NCI-H1092 treated with DMSO at 0.1 percent for 48 hours (cell line): ENCODE measurements at places on chromosomes 6 and 20.

DNA sequence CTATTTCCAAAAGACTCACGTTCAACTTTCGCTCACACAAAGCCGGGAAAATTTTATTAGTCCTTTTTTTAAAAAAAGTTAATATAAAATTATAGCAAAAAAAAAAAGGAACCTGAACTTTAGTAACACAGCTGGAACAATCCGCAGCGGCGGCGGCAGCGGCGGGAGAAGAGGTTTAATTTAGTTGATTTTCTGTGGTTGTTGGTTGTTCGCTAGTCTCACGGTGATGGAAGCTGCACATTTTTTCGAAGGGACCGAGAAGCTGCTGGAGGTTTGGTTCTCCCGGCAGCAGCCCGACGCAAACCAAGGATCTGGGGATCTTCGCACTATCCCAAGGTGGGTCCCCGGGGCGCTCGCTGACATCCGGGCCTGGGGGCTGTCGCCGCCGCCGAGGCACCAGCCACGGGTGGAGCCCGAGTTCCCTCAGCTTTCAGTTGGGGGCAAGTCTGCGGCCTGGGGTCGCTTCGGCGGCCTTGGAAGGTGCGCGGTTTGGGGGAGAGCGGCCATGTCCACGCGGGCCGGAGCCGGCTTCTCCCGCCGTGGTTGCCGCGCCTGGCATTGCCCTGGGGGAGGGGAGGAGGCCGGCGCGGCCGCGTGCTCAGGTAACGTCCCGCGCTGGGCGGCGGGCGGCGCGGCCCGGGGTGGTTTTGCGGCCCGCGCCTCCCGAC, 429 bp downstream of the AMD1 start:
- no peak for DNase-seq

- no peak for DNase-seq
These were observed 301.1 kb downstream of the TAF4 start for GRCh38 chr20:61764471-61765025.

DNA sequence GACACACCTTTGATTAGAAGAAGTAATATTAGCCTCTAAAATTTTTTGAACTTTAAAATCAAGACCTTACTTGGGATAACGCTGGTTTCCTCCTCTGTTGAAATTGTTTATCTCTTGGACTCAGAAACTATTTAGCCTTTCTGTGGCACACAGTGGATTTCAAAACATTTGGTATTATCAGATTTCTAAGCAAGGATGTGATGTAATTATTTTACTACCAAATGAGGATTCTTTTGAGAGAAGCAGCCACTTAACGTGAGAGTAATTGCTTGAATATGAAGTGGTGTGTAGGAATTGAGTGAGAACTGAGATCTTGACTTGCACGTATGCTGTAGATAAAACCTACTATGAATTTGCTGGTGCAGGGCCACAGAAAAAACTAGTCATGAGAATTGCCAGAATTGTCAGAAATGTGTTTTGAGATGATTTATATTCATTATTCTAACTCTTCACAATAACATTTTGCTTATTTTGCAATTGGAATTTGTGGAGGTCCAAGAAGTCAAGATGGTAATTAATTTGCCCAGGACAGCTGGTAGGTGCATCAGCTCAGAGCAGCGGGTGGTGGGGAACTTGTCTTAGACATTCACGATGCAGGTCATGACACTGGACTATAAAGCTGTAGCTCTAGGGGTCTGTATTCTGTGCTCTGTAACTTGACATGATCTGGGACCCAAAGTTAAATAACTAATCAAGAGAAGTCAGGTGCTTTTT, 53.4 kb downstream of the AKAP12 start:
- DNase-seq: no peak

GRCh38 chr6:134165561-134166201, 113.3 kb upstream of the SLC2A12 start:
- no peak for DNase-seq

DNA sequence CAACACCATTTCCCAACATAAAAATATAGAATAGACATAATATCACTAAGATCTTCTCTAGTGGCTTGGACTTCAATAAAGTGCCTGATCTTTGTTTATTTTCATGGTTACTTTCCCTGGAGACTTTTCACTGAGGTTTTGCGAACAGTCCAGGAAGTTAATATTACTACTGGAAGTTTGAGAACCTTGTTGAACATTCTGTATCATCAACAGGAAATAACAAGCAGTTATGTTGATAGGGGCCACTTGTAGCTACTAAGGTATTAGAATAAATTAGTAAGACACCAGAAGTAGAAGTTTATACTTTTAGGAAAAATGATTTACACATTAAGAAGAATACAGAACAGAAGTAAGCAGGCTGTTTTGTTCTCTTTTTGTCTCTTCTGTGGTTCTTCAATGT, 180.2 kb downstream of the TFAP2B start:
- no peak for DNase-seq

- DNase-seq: no peak
These were observed 183.6 kb upstream of the FLRT3 start for GRCh38 chr20:14521016-14521415.

DNA sequence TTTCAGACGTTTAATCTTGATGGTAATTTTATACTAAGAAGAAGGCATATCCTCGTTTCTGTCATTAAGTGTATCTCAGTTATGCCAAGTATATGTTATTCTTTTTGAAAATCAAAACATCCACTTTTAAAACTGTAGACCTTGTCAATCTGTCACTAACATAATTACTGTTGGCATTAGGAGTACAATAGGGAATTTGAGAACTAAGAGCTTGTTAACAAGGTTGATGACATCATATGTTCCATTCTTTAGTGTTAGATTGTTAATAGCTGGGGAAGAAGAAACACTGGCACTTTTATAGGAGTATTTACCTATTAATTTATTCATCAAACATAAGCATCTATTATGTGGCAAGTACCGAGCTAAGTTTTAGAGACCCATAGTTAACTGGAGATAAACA, 76.2 kb downstream of the MAP3K4 start:
- DNase-seq: peak; percentile 29

GRCh38 chr6:22808466-22808865, 239.1 kb downstream of the HDGFL1 start:
- DNase-seq: no peak

GRCh38 chr6:143427109-143427817, 23.2 kb downstream of the ADAT2 start:
- DNase-seq: peak; percentile 24

DNA sequence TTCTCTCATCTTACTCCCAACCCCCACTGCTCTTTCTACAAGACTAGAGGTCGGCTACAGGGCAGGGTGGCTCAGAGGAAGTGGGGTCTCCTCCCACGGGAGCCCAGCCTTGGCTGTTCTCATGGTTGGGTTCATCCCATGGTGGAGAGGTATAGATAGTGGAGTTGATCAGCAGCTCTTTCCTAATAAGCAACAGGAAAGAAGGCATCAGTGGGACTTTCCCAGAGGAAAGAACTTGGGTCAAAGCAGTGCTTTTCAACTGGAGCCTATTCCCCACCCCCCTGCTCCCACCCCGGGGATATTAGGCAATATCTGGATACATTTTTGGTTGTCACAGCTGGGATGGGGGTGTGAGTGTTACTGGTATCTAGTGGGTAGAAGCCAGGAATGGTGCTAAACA, 200.9 kb downstream of the NFATC2 start:
- DNase-seq: no peak

GRCh38 chr6:105836889-105837288, 249.2 kb upstream of the PRDM1 start:
- DNase-seq: no peak

DNA sequence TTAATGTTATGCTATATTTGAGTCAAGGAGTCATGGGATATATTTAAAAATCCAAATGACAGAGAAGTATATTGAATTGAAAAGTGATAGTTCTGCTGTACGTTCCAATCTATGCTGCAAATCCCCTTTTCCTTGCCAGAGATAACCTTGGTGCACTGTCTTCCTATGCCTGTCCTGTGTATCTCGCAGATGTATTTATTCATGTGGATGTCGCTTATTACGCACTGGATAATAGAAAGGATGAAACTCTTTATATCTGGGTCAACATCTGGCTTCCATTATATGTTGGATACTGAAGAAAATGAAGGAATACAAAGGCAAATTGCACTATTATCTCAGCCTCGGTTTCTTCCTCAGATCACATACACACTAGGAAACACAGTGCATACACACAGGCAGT, 331.3 kb downstream of the BCKDHB start:
- DNase-seq: no peak

GRCh38 chr20:36070451-36070850, 84.1 kb upstream of the EPB41L1 start:
- no peak for DNase-seq

DNA sequence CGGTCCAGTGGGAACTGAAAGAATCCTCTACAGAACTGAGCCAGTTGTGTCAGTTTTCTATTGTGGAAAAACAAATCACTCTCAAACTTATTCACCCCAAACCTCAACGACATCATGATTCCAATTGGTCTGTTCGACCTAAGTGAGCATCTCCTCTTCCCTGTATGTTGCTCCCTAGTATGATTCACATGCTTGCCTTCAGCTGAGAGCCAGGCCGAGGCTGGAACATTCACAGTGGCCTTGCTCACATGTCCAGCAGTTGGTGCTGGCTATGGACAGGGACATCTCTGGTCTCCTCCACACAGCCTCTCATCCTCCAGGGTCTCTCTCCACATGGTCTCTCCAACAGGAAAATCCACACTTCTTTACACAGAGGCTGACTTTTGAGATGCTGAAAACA, 28.3 kb upstream of the TMEM181 start:
- DNase-seq: no peak

DNA sequence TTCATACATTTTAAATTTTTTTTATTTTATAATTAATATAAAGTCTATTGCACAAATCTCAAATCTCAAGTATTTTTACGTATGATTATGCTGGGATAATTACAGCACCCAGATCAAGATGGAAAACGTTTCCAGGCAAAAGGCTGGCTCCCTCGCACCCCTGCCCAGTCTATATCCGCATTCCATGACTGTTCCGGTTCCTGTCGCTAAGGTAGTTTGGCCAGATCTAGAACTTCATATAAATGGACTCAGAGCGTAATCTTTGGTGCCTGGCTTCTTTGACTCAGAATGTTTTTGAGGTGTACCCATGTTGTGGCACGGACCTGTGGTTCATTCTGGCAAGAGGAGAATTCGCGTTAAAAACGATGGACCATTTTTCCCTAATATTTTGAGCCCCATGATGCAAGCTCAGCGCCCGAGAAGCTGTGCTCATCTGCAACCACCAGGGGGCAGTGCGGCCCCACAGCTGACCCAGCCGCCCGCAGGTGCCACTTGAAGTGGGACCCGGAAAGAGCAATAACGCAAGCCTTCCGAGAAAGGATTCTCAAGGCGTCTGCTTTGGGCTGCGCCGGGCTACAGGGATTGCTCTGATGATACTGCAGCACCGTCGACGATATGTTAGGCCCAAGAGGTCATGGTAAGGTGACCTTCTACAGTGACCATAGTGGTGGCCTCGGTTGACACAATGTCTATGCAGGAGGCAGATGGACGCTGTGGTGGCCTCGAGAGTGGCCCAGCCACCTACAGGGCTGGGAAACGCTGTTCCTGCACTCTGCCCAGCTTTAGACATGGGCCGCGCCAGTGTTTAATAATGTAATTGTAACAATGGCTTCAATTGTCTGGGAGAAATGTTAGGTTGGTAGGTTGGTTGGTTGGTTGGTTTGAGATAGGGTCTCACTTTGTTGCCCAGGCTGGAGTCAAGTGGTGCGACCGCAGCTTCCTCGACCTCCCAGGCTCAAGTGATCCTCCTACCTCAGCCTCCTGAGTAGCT, 160.1 kb downstream of the ZMYND8 start:
- peak; percentile 56 for DNase-seq

DNA sequence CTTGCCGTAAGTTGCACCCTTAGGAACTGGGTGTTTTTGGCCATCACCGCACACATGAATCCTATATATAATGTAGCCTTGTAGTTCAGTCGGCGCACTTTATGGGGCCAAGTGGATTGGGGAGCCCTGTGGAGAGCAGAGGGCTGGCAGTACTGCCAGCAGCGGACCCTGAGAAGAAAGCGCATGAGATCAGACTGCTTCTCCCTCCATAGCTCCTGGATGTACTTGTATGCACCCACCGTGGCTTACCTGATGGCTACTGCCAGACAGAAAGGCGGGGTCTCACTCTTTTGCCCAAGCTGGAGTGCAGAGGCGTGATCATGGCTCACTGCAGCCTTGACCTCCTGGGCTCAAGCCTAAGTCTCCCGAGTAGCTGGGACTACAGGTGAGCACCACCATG, 32.8 kb upstream of the OVOL2 start:
- no peak for DNase-seq

DNA sequence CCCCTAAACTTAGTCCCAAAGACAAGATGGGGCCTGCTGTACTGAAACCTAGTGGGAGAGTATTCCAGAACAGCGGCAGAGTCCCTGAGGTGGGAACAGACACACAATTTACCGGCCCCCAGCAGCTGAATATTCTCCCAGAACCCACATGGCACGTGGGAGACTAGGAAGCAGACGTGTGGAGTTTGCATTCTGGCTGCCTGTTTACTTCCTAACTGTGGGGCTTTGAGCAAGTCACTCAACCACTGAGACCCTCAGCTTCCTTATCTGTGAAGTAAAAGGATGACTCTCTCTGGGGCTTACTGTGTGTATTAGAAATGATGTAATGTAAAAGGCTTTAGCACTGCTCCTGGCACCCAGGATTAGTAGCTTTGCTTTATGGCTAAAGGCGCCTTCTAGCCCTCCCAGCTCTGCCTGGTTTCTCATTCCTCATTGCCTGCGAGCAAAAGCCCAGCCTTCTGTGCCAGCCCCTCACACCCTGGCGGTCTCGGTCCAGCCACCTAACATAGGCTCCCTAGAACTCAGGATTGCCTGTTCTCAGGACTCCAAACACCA, 353.1 kb downstream of the CDC5L start:
- no peak for DNase-seq

- DNase-seq: no peak
These were observed 156.6 kb upstream of the HCRTR2 start for GRCh38 chr6:55017555-55018300.

- DNase-seq: peak; percentile 31
These were observed 1062.0 kb downstream of the HACE1 start for GRCh38 chr6:103797738-103798137.

DNA sequence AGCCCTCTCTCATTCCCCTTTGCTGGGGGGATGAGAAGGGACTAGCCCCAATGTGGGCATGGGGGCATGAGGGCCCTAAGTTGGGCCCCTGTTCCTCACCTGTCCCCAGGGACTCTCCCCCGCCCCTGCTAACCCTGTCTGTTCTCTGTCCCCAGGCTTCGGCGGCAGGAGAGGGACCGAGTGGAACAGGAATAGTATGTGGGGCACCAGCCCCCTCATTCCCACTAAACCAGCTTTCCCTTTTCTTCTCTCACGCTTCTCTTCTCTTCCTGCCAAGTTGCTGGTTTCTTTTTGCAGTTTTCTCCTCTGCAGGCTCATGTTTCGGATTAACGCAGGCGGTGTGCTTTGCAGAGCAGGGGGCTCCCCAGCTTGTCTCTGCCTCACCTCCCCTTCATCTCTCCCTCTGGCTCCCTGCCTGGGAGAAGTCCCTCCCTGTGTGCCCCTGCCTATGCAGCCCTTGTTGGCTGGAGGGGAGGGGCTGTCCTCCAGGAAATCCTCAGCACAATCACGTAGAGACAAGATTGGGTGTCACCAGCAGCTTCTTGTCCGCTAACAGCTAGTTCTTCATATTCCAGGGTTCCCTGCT, 7.9 kb downstream of the TMEM63B start:
- no peak for DNase-seq
